Urothelium cell line (cell line): ENCODE measurements at places on chromosomes 2 and 18.

DNA sequence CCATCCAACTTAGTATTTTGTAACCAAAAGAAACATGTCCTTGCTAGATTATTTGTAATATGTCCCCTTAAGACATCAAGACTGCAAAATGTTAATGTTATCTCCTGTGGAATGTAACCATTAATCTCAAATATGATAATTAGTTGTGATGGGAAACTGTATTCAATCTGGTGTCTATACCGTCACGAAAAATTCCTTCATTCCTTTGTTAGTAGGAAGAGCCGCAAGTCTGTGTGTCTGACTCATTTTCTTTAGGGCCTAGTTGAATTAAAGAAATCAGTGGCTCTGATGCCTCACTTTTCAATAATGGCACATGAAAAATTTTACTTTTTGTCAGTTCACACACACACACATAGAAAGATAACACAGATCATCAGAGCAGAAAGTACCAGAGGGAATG lies 127.1 kb upstream of the CHAC2 start:
- DNase-seq: no peak

DNA sequence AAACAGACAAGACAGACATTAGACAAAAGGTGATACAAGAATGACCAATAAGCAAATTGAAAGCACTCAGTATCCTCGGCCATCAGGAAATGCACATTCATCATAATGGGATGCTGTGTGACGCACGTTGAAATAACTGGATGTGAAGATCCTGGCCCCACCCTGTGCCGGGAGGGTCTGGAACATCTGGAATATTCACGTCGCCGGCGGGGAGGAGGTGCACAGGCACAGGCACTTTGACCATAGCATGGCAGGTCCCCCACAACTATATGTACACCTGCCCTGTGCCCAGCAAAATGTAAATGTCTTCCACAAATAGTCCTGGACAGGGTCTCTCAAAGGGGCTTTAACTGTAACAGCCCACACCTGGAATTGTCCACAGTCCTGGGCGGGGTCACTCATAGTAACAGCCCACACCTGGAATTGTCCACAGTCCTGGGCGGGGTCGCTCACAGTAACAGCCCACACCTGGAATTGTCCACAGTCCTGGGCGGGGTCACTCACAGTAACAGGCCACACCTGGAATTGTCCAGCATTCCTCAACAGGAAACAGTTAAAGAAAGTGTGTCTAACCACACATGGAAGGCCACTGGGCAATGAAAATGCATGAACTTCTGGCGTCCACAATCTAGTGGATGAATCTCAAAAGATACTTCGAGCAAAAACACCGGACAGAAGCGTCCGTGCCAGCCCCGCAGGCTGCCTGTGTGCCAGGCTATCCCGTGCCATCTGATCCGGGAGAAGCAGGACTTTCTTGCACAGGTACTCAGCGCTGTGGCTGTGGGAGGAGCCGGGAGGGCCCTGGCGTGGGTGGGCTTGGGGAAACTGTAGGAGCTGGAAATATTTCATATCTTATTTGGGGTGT lies 113.4 kb downstream of the RTP5 start:
- DNase-seq: no peak

DNA sequence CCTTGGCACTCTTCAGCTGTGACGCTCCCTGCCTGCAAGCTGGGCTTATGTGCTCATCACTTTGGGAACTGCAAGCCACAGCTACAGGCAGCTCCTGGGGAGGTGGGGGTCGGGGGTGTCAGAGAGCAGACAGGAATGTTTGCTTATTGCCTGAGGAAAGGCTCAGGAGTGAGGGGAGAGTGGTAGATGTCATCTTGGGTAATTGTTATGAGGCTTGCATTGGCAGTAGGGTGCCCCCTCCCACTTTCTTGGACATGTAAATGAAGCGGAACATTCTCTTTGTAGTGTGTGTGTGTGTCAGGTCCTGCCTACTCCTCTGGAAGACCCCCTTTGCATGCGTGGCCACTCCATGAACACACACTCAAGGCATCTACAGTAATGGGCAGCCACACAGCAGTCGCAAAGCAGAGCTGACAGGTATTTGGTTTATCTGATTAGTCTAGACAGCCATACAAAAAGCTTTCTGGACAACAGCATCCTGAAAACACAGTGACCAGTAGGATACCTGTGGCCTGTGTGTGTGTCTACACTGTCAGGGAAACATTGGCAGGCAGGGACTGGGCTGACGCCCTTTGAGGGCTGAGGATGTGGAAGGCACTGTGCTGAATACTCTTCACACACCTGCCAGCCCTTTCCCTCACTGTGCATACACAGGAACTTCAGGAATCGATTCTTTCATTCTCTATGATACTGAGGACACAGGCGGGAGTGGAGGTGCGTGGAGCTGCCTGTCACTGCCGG lies 17.1 kb upstream of the MC2R start:
- no peak for DNase-seq

DNA sequence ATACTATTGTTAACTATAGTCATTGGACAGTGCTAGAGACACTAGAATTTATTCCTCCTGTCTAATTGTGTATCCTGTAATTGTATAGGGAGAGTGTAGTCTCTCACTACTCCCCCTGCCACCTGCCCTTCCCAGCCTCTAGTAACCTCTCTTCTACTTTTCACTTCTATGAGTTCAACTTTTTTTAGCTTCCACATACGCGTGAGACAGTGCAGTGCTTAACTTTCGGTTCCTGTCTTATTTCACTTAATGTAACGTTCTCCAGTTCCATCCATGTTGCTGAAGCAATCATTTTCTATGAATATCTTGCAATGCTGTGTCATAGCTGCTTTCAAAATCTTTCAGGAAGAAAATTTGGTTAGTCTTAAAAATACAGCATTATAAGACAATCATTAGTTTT lies 22.8 kb upstream of the RUFY4 start:
- DNase-seq: no peak

GRCh38 chr18:12658426-12659138 lies 675 bp upstream of the SPIRE1 start:
- no peak for DNase-seq

GRCh38 chr2:136024616-136025015 lies 39.2 kb upstream of the DARS1 start:
- no peak for DNase-seq

- no peak for DNase-seq
These were observed 41.3 kb downstream of the SH2D6 start for GRCh38 chr2:85459771-85460170.

- DNase-seq: no peak
These were observed 238.5 kb downstream of the MTX2 start for GRCh38 chr2:176507786-176508185.

DNA sequence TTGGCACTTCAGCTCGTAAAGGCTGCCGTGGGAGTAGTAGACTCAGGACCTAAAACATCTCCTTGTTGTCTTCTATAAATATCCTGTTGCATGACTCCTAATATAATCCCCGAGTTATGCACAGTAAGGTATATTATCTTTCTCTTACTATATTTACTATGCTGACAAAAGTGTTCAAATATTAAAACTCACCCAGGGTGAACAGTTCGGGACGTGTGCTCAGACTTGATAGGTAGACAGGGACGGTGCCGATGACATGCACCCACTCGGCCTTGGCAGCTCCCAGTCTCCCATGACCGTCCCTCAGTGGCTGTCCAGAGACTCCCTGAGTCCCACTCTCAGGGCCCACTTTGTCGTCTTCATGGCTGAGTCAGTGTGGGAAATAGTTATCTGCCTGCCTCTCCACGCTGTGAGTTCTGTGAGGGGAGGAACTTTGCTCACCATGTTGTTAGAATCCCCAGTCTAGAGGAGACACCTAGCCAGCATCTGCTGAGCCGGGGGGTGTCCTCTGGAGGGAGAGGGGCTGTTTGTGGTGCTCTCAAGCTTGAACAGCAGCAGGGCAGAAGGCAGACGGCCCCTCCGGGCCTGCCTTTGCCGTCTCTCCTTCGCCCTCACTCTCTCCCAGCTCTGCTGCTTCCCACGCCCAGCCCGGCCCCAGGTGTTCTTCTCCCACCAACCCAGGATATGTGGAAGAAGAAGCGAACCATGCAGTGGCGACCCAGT lies 75.0 kb downstream of the DGKD start:
- no peak for DNase-seq

DNA sequence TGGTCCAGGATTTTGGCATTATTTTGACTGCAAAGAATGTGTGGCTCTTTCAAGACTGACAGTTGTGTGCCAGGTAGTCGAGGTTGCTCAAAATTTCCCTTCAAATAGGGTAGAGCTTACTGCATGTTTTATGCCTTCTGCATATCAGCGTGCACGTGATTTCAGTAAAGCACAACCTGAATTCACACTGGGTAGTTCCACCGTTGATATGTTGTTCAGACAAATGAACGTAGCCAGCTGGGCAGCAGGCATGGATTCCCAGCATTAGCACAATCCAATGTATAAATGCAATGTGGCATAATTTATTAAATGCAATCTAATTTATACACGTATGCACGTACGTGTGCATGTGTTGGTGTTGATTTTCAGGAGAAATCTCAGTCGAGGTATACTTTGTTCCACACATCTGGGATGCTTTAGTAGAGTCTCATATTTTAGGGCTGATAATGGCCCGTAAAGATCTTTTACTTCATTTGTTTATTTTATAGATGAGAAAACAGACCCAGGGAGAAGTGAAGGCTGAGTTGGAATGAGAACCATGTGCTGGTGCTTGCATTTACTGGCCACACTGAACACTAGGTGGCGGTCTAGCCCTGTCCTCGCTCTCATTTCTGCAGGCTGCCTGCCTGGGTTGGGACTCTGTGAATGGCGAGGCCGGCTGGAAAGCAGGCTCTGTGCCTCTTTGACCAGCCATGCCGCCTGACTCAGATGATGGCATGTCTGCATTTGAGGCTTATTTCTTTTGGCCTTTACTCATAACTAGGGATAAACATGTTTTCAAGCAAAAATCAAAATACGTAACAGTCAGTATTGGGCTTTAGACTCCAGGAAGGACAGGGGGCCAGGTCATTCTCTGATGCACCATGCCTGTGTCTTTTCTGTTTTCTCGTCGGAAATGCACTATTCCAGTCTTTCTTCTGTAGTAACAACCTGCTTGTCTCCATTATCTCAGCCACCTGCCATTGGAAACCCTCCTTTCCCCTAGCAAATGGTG lies 120.4 kb downstream of the RNF144A start:
- DNase-seq: peak; percentile 30

DNA sequence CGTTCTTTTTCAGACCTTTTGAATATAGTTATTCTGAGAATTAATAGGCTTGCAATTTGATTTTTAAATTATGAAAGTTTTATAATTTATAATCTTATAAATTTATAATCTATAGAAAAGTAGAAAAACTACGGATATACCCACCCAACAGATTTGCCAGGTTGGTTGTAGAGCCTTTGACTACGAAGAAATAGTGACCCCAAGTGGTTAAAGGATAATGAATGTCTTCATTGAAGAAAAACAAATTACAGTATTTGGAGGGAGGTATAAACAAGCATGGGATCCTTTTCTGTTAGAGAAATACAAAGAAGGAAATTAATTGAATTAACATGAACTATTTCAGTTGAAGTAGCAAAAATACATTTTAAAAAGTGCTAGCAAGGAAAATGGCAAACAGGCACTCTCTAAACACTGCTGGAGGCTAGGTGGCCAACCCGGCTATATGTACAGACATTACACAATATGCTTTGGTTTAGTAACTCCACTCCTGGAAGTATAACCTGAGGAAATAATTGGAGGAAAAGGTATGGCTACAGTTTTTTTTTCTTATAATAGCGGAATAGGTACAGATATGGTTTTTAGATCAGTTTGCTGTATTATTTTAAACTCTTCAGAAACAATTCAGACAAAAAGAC lies 110.9 kb downstream of the MIB1 start:
- no peak for DNase-seq

DNA sequence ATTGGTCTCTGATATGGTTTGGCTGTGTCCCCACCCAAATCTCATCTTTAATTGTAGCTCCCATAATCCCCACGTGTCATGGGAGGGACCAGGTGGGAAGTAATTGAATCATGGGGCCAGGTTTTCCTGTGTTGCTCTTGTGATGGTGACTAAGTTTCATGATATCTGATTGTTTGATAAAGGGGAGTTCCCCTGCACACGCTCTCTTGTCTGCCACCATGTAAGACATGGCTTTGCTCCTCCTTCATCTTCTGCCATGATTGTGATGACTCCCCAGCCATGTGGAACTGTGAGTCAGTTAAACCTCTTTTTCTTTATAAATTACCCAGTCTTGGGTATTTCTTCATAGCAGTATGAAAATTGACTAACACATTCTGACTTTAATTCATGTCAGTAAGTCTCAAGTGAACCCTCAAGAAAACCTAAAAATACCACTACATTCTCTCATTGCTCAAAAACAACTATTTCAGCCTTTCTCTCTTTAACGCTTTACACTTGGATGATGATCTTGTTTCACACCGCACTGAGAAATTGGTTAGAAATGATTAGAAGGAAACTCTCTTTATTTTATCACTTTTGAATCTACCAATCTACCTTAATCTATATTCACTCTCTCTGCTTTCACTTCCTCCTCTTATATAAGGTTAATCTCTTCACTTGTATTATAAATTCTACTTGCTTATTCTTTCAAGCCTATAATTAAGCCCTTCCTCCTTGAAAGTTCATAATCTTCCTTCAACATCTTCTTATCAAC lies 110.1 kb downstream of the GALR1 start:
- no peak for DNase-seq

- no peak for DNase-seq
These were observed 88.2 kb upstream of the LCLAT1 start for GRCh38 chr2:30358842-30359241.

GRCh38 chr2:15802657-15803542 lies 137.4 kb upstream of the MYCN start:
- no peak for DNase-seq

DNA sequence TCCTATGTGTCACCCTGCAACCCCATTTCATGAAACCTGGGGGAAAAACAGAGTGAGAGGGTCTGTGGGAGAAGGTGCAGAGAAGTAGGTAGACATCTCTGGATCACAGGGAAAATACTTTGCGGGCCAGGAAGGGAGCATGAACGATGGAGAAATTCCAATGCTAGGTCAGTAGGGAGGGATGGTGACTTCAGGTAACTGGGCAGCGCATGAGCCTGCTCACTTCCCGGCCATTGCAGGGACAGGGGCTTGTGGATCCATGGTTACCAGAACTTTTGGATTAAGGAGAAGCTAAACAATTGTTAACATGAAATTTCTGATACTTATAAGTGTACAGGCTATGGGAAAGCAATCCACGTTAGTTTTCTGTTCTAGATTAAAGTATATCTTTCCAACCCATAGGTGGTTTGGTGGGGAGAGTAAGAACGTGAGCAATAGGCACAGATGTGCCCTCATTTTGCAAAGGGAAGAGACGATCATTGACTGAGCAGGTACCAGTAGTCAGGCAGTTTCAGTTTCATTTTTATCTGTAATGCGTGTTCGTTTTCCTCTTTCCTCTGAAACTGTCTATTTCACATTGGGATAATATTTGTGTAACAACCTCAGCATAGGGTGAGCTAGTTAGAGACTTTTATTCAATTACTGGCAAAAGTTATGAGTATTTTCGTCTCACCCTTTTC lies 65.0 kb downstream of the NYAP2 start:
- DNase-seq: peak; percentile 16

DNA sequence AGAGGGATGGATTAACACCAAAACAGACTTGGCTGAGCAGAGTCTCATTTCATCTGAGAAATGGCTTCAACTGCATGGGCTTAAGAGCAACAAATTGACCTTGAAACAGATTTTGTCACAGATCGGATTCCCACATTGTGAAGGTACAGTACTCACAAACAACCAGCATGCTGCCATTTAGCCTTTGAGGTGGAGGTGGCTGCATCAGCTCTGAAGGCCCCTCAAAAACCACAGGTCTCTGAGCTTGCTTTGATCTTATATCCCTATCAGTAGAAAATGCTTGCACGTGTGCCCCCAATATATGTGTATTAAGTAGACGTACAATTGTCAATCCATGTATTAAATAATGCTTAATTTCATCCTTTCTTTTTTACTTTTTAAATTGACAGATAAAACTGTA lies 6.2 kb downstream of the VWA3B start:
- no peak for DNase-seq

GRCh38 chr2:34234823-34235222 lies 635.7 kb upstream of the FAM98A start:
- no peak for DNase-seq
